ENCODE measurements at places on chromosomes 6 and 20.

- no peaks in the 10 kb centered on the region for H3K36me3 ChIP-seq
- no peak for DNase-seq
- no peaks in the 10 kb centered on the region for H3K4me1 ChIP-seq
- no peak overlapping the region for H3K27ac ChIP-seq
Measured at GRCh38 chr6:4451081-4451480, 315.7 kb upstream of the ECI2 start.

GRCh38 chr20:11544029-11544678 lies 373.5 kb upstream of the BTBD3 start:
- H3K27me3 ChIP-seq: no peaks in the 10 kb centered on the region
- H3K4me1 ChIP-seq: no peaks in the 10 kb centered on the region
- DNase-seq: peak; percentile 75
- no peak overlapping the region for H3K27ac ChIP-seq
- no peak overlapping the region for H3K4me3 ChIP-seq

DNA sequence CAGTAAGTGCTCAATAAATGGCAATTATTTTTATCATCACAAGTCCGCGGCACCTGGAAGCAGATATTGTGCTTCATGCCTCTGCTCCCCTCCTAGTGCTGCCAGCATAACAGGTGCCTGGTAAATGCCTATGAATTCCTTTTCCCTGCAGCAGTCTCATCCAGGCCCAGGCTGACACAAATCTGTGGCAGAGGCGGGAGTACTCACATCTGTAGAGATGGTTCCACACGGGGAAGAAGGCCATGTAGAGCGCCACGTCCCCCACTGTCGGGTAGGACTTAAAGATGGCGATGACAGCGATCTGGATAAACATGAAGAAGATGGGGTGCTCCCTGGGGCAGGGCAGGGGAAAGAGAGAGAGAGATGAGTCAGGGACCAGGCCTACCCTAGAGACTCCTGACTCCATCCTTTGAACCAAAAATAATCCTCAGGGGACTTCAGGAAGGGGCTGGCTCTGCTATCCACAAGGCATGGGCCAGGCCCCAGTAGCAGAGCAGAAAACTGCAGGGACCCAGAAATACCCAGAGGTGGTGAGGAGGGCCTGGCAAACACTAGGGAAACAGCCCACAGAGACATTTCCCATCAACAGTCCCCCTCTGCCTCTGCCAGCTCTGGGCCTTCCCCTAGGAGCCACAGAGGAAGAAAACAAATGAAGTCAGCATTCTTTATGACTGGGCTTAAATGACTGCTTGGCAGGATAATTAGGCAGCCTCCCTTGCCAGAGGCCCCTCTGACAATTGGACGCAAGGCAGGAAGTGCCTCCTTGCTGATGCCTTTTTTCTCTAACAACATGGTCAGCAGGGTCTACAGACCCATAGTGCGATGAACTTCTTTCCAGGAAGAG lies 23.0 kb downstream of the MAP1LC3A start:
- H3K36me3 ChIP-seq: no peaks in the 10 kb centered on the region
- H3K4me1 ChIP-seq: no peaks in the 10 kb centered on the region
- no peak overlapping the region for H3K4me3 ChIP-seq
- no peaks in the 10 kb centered on the region for H3K27me3 ChIP-seq
- DNase-seq: no peak
- H3K27ac ChIP-seq: no peak overlapping the region

DNA sequence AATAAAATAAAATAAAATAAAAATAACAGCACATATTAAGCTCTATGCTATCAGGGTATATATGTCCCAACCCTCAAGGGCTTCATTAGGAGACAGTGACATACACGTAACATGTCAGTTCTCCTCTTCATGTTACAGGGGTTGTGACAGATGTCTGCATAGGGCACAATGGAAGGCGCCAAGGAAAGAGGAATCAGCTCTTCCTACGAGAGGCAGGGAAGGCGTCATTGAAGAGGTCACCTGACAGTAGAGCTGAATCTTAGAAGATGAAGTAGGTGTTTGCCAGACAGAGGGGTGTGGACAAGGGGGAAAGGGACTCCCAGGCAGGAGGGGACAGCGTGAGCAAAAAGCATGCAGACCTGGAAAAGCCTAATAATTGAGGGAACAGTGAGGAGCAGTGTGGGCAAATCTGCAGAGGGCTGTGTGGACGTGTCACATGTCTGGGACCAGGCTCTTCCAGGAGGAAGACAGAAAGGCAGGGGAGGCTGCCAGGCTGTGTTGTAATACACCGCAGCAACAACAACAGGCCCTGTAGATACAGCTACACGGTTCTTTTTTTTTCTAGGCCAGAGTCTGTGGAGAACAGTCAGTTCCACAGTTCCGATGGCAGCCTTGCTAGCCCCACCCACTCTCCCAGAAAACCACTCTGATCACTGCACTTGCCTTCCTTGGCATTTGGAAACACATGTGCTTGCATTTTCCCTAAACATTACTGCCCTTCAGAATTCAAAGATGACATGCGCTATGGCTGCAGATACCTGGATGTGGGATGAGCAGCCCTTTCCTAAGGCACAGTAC lies 2.5 kb upstream of the FKBP5 start:
- H3K36me3 ChIP-seq: no peaks in the 10 kb centered on the region
- peak; percentile 92 for DNase-seq
- no peak overlapping the region for H3K4me3 ChIP-seq
- H3K27ac ChIP-seq: peak overlapping the region; percentile 100
- no peaks in the 10 kb centered on the region for H3K27me3 ChIP-seq
- H3K4me1 ChIP-seq: peaks cover 15% of the 10 kb centered on the region

- no peak for DNase-seq
- H3K4me3 ChIP-seq: no peak overlapping the region
- no peaks in the 10 kb centered on the region for H3K4me1 ChIP-seq
- no peaks in the 10 kb centered on the region for H3K27me3 ChIP-seq
- no peak overlapping the region for H3K27ac ChIP-seq
Measured at GRCh38 chr6:1633366-1634021, 23.8 kb downstream of the FOXC1 start.

GRCh38 chr6:144339859-144340452 lies 54.8 kb downstream of the UTRN start:
- H3K4me3 ChIP-seq: no peak overlapping the region
- no peak for DNase-seq
- no peak overlapping the region for H3K27ac ChIP-seq
- H3K4me1 ChIP-seq: no peaks in the 10 kb centered on the region
